ENCODE measurements at places on chromosomes 11 and 22. TPM values are rescaled to one million over a fixed set of nuclear protein-coding genes. Genes with fewer than 3 reads are reported as not detected.

The FAM180B gene
- not detected for total RNA-seq

The LMNTD2 gene
- 5.8 TPM for total RNA-seq

The TRPM5 gene
- not detected for total RNA-seq

The VPREB3 gene
- total RNA-seq: 0.52 TPM

The FREY1 gene
- 0.91 TPM for total RNA-seq

The TH gene
- not detected for total RNA-seq

The DBX1 gene
- not detected for total RNA-seq

The EHF gene
- total RNA-seq: not detected

The NRGN gene
- total RNA-seq: 12.2 TPM

The GRAP2 gene
- total RNA-seq: 42.4 TPM

The ST13 gene
- 301 TPM for total RNA-seq

DNA sequence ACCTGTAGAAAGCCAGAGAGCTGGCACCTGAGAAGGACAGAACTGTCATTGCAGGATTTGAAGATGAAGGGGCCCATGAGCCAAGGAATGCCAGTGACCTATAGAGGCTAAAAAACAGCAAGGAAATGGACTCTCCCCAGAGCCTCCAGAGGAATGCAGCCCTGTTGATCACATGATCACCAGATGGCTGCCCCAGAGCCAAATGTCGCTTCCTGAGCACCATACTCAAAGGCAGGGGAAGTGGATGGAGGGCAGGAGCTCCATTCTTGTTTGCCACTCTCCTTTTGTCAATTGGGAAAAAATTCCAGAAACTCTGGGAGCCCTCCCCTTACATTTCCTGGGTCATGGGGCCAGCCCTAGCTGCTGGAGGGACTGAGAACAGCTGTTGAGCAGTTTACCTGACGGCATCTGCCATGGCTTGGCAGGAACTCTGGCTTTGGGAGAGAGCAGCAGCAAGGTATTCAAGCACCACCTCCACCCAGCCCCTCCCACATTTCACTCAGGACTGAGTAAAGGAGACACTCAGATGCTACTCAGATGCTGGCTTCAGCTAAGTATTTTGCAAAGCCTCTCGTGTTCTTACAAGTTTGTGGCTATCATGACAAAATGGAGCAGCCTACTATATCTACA is 46.9 kb downstream of the DKK3 start:
- no peak for DNase-seq

GRCh38 chr22:27231266-27231665 is 570.3 kb downstream of the MN1 start:
- DNase-seq: no peak

- DNase-seq: no peak
Measured at GRCh38 chr11:133985981-133986944, 29.5 kb upstream of the IGSF9B start.

DNA sequence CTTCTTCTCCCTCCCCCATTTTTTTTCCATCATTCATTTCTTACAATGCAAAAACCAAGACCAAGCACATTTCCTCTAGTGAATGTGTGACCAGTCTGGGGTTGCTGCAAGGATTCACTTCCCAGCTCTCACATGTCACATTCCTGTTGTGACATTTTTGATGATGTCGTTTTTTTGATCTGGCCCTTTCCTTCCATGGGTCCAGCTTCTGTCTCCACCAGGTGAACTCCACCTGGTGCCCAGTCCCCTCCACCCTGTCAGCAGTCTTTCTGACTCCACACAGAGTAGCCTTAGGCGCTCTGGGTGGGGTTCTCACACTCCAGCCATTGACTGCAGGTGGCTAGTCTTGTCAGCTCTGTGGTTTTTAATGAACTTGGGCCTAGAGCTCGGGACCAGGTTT is 15.6 kb downstream of the PANX1 start:
- no peak for DNase-seq

DNA sequence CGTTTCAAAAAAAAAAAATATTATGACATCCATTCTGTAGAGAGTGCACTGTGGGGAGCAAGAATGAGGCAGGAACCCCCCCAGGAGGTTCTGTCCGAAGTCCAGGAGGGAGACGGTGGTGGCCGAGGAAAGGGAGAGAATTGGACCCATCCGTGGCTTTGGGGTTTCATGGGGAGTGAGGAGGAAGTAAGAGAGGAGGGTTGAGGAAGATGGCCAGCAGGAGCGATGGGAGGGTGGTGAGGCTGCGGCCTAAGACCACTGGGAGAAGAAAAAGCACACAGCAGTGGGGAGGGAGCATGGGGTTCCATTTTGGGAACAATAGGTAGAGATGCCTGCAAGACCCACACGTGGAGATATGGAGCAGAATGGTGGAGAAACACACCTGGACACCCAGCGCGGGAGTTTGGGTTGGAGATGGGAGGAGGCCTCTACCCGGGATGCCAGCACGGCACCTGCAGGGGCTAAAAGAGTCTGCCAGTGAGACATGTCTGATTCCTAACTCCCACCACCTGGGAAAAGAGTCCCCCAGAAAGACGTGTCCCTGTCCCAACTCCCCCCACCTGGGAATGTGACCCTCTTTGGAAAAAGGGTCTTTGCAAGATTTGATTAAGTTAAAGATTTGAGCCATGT is 72.5 kb upstream of the SHANK2 start:
- no peak for DNase-seq

DNA sequence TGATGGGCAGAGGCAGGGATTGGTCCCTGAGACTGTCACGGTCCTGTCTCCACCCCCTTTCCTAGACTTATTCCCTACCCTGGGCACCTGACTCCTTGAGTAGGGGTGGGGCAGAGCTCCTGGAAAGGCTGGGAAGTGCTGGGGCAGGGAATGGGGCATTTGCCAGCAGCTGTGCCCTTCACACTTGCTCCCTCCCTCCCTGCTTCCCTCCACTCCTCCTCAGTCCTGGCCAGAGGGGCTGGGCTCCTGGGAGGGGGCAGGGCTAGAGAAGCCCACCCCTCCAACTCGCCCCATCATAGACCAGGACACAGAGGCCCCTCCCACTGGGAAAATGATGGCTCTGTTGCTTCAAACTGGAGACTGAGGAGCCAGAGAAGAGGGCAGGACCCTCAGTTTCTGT is 11.6 kb downstream of the SCN2B start:
- no peak for DNase-seq

DNA sequence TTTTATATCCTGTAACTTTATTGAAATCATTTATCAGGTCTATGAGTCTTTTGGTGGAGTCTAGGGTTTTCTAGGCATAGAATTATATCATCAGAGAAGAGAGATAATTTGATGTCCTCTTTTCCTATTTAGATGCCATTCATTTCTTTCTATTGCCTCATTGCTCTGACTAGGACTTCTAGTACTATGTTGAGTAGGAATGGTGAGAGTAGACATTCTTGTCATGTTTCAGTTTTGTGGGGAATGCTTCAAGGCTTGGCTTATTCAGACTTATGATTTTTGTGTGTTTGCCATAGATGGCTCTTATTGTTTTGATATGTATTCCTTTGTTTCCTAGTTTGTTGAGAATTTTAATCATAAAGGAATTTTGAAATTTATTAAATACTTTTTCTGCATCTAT is 1078.3 kb downstream of the FAM181B start:
- DNase-seq: no peak

- no peak for DNase-seq
Measured at GRCh38 chr11:64842366-64842759, 2.1 kb downstream of the CDC42BPG start.

- no peak for DNase-seq
Measured at GRCh38 chr11:44366741-44367140, 56.8 kb upstream of the ALX4 start.

DNA sequence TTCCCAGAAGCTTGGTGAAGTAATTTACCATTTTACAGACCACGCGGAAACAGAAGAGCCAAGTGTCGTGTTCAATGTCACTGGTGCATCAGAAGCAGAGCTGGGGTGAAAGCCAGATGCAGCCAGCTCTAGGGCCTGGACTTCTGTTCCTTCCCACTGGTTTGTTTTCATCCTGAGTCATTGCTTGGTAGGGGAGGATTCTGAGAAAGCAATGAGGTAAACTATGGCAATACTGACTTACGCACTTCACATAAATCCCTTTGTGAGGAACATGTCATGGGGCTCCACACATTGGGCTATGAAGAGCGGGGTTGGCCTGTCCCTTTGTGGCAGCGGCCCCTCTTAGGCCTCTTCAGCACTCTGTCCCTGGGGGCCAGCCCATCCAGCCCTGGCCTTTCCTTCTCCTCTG is 52.4 kb upstream of the RBFOX2 start:
- DNase-seq: no peak

- no peak for DNase-seq
Measured at GRCh38 chr11:107118025-107118720, 99.9 kb upstream of the GUCY1A2 start.

GRCh38 chr22:50705851-50706351 is 32.1 kb upstream of the ACR start:
- no peak for DNase-seq

GRCh38 chr11:87454241-87454640 is 416.5 kb downstream of the TMEM135 start:
- no peak for DNase-seq

- peak; percentile 56 for DNase-seq
Measured at GRCh38 chr11:60989093-60989650, 17.7 kb downstream of the CD6 start.

GRCh38 chr11:128190312-128190711 is 397.0 kb downstream of the ETS1 start:
- no peak for DNase-seq

- no peak for DNase-seq
Measured at GRCh38 chr11:125345421-125346178, 150.5 kb downstream of the FEZ1 start.

DNA sequence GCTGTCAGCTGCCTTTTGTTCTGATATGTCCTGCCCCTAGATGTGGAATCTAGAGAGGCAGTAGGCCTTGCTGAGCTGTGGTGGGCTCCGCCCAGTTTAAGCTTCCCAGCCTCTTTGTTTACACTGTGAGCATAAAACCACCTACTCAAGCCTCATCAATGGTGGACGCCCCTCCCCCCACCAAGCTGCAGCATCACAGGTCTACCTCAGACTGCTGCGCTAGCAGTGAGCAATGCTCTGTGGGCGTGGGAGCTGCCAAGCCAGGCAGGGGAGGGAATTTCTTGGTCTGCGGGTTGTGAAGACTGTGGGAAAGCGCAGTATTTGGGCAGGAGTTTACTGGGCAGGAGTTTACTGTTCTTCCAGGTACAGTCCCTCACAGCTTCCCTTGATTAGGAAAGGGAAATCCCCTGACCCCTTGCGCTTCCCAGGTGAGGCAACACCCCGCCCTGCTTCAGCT is 98.5 kb downstream of the SMCO4 start:
- DNase-seq: no peak

- no peak for DNase-seq
Measured at GRCh38 chr11:57322256-57323166, 2.2 kb downstream of the TNKS1BP1 start.

DNA sequence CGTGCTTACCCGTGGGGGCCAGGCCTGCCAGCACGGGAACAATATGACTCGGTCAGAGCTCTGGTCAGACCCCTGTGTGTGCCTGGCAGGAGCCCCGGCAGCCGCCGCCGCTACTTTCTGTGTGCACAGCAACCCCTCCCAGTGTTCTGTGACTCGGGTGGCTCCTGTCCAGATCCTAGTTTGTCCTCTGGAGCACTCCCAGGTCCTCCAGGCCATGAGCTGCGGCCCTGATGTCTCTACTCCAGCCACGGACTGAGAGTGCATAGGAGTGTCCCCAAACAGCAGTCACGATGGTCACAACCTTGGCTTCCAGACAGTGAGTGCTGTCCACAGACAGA is 3.2 kb downstream of the NDUFS8 start:
- DNase-seq: no peak

DNA sequence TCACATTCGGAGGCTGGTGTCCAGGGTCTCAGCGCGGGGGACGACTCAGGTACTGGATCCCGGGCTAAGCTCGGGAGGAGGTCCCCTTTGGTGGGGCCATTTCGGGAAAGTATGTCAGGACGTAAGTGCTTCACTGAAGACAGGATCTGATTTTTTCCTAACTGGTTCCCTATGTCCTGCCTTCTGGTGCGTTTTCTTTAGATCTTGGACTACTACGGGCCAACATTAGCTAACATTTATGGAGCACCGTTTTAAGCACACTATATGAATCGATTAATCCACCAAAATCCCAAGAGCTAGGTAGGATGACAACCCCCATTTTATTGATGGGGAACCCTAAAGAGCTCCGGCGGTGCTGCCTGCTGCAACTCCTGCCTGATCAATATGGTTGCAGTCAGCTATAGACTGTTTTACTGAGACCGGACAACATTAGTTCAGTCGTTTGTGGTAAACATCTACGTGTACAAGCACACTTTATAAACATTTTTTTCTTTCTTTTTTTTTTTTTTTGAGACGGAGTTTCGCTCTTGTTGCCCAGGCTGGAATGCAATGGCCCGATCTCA is 17.0 kb upstream of the WDR74 start:
- DNase-seq: no peak

DNA sequence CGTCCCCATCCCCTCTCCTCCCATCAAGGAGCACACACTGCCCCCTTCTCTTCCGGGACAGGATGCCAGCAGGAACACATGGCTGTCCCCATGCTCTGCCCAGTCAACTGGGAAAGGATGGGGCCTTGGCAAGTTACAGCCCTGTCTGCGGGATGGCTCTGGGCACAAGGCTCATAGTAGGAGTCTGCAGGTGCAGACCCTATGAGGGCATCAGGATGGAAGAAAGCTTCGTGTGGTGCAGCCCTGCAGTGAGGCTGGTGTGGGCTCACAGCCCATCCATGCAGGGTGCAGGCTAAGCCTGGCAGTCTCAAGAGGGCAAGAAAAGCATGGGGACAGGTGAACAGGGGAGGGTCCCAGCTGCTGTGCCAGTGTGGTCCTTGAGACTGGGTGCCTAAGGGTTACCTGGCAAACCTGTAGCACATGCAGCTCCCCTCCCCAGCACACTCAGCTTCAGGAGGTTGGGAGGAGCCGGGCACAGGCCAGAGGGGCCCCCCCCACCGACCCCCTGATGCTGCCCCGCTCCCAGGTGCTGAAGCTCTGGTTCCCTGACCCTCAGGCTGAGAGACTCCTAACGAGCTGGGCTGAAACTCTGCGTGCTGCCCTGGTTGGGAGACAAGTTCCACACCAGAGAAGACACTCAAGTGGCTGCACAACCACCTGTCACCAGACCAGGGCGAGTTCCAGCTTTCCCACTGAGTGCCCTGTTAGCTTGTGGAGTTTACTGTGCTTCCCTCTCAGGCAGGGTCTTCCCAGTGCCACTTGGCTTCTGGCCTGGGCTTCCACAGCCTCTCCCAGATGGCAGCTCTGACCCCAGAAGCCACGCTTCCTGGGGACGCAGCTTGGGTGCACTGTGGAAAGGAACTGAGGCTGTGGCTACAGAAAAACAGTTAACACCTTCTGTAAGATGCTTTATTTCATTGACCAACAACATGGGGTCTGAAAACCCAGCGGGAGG is 3.3 kb upstream of the SCARF2 start:
- DNase-seq: no peak
